GM18507 (cell line): ENCODE measurements at places on chromosomes 7 and 10.
A peak's percentile ranks its signal among the peaks of the same experiment; 100 is the strongest.

DNA sequence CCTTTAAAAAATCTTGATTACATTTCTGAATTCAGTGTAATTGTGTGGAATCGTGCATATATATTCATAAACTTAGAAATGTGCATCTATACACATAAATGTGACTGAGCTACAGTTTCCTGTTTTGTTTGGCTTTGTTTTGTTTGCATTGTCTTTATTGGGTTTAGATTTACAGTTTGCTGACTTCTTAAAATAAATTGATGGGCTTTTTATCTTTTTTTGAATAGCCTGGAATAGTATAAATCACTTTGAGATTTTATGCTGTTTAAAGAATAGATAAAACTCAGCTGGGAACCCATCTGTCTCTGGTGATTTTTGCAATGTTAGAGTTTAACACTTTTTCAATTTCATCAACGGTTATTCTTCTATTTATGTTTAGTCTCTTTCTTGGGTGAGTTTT lies 21.2 kb upstream of the BRAF start:
- DNase-seq, result no peak

DNA sequence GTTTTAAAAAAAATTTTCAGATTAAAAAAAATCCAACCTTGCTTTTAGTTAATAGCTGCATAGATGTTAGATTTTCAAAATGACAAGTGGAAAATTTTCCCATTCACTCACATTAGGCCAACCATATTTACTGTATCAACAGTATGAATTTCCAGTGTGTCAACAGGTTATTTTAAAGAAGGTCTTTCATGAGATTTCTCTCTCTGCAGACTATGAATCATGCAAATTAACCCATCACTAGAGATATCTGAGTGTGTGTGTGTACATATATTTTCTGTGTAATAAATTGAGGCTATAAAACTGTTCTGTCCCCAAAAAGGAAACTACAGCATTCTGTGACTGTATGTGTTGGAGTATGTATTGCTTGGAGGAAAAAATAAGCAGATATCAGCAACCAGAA lies 305.6 kb downstream of the ARL4A start:
- no peak for DNase-seq

- DNase-seq, result no peak
These were observed 49.8 kb upstream of the SEMA3C start for GRCh38 chr7:80968606-80969005.

GRCh38 chr10:62459072-62459471 lies 84.9 kb downstream of the ZNF365 start:
- no peak for DNase-seq

DNA sequence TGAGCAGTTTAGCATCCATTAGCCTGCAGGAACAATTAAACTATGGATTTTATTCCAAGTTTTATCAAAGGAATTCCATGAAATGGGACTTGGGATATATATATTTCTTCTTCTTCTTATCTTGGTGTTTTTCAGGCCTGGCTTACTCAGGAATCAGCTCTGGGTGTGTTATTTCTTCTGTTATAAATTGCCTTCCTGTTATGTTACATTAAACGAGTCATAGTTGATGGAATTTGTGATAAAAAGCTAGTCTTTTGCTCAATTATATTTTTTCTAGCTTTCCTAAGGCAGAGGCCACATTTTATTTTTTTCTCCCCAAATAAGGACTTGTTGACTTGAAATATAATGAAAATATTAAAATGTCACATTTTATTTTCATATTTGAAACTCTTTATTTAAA lies 141.3 kb downstream of the EPC1 start:
- no peak for DNase-seq

DNA sequence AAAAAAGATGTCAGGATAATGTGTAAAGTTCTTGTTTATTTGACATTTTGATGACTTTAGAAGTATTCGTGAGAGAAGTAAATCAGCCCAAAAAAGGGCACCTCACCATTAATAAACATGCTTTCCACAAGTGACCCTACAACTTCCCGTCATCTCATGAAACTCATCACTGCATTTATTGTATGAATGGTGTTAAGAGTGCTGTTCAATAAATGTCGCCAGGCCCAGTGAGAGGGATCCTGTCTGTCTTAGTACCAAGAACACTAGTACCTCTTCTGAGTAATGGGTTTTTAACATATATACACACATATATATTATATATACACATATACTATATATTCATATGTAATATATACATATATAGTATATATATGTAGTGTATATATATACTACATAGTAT lies 61.9 kb downstream of the TMEM26 start:
- no peak for DNase-seq

- peak; percentile 25 for DNase-seq
These were observed 154.3 kb downstream of the ZNF365 start for GRCh38 chr10:62528441-62528840.

GRCh38 chr10:96833220-96834001 lies 1.3 kb downstream of the LCOR start:
- DNase-seq, result no peak

GRCh38 chr10:98314532-98315284 lies 46.7 kb upstream of the LOXL4 start:
- no peak for DNase-seq

DNA sequence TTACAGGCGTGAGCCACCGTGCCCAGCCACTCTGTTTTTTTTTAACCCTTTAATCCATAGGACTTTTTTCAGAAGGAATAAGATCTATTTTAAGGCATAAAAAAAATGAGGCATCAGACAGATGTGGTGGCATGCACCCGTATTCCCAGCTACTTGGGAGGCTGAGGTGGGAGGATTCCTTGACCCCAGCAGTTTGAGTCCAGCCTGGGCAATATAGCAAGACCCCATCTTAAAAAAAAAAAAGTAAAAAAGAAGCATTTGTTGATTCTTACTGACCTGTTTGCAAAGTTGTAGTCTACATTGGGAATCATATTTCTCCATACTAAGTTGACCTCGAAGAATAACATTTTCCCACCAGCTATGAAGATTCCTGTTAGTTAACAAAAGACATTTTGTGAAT lies 38.6 kb downstream of the VCL start:
- no peak for DNase-seq

- no peak for DNase-seq
These were observed 10.2 kb downstream of the CYP26A1 start for GRCh38 chr10:93083743-93084539.

GRCh38 chr10:127266431-127266830 lies 70.0 kb upstream of the INSYN2A start:
- no peak for DNase-seq

DNA sequence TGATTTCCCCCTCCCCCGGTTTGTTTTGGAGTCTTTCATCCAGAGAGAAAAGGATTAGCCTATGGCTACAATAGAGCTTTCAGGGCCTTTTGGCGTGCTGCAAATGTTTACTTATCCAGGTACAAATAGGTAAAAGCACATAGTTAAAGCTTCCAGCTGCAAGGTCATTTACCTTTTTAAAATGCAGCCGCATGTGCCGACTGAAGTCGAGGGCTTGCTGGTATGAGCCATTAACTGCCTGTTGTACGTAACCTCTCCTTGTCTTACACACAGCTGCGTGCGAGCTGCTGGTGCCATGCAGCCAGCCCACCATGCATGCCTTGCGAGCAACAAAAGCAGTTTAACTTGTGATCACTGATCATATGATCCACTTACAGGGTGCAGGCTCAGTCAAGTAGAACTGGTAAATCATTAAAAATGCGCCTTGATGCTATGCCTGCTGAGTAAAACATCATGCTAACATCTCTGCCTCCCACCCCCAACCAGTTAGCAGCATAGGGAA lies 866.4 kb downstream of the LRMDA start:
- DNase-seq, result no peak

DNA sequence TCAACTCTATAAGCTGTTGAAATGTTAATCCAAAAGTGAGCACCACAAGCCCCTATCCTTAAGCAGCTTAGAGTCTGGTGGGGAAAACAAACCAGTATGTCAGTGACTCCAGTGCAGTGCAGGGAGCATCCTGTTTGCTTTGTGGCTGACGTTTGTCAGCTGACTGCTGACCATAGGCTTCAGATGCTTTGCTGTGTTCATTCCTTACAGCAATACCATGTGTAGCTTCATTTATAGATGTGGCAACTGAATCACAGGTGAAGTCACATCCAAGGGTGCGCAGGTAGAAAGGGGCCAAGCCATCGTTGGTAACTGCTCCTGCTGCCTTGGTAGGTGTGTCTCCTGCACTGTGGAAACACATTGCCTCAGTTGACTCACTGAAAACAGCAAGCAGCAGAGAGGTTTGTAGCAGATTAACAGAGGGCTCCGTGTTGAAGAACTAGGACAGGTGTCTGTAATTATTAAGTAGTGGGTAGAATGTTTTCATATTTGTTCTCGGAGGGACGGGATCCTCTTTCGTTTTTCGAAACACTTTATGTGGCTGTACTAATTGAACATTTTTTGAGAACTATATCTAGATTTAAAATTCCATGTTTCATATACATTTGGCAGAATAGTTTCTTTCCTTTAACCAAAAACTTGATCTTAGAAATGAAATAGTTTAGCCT lies 2.0 kb downstream of the INSIG1 start:
- DNase-seq, result no peak

- no peak for DNase-seq
These were observed 867.8 kb upstream of the CELF2 start for GRCh38 chr10:10149899-10150298.

DNA sequence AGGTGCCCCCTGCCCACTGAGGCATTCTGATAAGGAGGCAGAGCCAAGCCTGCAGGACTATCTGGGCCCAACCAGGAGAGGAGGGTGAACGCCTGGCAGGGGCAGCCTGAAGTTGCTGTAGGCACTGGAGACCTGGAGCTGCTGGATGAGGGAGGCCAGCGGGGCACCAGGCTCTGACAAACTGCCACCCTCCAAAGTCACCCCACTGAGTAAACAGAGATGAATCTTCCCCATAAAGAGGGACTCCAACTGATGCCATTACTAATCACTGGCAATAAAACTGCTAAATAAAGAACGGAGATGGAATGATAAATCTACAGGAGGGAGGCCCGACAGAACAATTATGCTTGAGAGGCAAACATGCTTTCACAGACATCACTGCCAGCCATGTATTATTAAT lies 44.2 kb downstream of the DRGX start:
- DNase-seq, result no peak

DNA sequence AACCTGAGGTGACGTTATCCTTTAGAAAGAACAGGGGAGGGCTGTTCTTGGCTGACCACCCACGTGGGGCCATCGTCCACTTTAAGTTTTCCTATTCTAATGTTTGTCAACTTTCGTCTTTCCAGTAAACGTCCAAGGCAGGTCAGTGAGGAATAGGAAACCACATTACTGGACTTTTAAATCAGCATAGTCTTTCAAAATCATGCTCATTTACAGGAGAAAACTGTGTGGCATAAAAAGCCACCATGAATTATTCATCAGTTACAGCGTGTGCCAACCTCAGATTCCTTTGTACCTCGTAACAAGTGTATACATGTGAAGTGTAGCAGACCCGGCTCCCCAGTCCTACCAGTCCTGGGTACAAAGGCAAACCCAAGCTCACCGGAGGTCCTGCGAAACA lies 25.1 kb upstream of the ABLIM1 start:
- DNase-seq, result no peak

- no peak for DNase-seq
These were observed 787 bp downstream of the MAGI2 start for GRCh38 chr7:79452495-79453265.

DNA sequence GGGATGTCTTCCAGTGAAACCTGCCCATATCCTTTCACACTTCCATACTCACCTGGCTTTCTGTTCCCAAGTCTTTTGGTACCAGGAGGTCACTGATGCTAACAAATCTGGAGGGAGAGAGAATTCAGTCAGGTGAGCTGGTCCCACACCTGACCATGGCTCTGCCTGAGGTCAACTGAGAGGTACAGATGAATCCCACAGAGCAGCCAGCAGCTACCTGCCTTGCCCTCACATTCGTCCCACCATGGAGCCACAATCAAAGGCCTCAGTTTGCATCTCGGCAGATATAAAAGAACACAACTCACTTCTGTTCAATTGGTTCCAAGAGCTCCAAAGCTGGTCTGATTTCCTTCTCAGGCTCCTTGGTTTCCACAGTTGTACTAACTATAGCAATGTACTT lies 47.0 kb downstream of the GDI2 start:
- no peak for DNase-seq

GRCh38 chr10:22086730-22087401 lies 83.3 kb upstream of the DNAJC1 start:
- DNase-seq, result no peak

DNA sequence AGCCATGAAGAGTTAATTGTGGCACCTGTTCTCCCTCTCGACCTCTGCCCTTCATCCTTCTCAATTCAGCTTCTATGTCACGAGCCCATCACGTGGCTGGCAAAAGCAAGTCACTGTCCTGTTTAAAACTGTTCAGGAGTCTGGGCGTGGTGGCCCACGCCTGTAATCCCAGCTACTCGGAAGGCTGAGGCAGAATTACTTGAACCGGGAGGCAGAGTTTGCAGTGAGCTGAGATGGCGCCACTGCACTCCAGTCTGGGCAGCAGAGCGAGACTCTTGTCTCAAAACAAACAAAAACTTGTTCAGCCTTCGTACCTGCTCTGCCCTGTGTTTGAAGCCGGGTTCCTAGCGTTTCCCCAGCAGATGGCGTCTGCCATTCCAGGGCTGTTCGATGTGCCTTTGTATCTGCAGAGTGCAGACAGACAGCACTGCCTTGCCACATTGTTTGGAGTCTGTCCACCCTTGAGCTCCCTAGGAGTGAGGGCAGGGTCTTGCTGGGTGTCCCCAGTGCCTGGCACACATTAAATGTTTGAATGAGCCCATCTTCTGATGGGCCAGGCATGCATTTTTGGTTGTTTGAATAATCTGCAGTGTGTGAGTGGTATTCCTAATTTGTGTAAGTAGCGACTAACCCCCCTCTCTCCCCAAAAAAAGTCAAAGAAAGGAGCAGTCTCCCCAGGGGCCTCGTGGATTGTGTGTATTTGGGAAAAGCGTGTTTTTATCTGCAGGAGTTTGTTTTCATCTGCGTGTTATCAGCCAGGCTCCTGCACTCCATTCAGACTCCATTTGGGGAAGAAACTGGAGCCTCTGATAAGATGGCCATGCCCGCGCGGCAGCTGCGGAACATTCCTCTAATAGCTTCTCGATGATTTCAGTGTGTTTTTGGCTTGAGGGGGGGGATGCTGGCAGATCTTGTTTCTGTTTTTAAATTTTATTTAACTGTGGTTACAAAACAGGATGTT lies 61.2 kb downstream of the DNAJB6 start:
- DNase-seq, result no peak

DNA sequence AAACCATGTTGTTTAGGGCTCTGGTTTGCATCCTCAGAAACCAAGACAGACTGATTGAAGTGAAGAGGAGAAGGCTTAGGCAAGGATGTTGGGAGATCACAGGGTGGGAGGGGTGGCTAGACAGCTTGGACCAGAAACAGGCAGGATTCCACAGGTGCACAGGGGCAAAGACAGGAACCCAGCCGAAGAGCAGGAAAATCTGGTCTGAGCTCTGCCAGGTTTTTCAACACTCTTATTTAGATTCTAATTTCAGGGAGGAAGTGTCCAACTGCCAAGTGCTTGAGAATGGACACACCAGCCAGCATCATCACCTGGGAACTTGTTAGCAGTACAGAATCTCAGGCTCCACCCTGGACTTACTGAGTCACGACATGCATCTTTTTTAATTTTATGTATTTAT lies 93.8 kb downstream of the MARCHF5 start:
- no peak for DNase-seq

DNA sequence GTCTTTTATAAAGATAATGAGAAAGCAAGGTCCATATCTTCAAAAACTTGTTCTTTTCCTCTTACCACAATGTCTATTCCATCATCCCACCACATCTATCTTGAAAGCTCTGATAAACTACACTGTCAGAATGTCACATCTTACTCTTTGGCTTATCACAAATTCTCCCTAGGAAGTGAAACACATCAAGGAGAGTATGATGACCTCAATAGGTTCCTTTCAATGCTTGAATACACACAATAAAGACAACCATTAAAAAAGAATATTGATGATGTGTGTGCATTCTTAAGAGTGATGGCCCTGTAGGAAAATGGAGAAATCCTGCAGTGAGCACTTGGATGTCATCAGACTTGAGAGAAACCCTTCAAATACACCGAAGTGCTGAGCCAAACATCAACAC lies 918.1 kb upstream of the SORCS1 start:
- no peak for DNase-seq
